ENCODE measurements at places on chromosomes 3 and 15.

DNA sequence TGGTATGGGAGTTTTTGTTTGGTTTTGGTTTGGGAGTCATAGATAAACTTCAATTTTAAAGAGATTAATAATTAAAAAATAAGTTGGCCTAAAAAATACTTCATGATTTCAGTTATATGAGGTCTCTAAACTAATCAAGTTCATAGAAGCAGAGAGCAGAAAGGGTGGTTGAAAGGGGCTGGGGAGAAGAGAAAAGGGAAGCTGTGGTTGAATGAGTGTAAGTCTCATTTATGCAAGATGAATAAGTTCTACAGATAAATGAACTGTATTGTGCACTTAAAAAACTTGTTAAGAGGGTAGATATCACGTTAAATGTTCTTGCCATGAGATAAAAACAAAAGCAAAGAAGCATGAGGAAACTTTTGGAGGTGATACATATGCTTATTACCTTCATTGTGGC lies 188.7 kb downstream of the NSUN3 start:
- H3K36me3 ChIP-seq = no peaks in the 10 kb centered on the region
- no peaks in the 10 kb centered on the region for H3K4me1 ChIP-seq
- no peaks in the 10 kb centered on the region for H3K27me3 ChIP-seq
- H3K4me3 ChIP-seq = no peak overlapping the region
- no peak for DNase-seq

- H3K27me3 ChIP-seq = no peaks in the 10 kb centered on the region
- H3K27ac ChIP-seq = no peak overlapping the region
- no peak overlapping the region for H3K4me3 ChIP-seq
- no peaks in the 10 kb centered on the region for H3K36me3 ChIP-seq
- no peak for DNase-seq
Observed at GRCh38 chr3:30349507-30349906, 256.9 kb upstream of the TGFBR2 start.

DNA sequence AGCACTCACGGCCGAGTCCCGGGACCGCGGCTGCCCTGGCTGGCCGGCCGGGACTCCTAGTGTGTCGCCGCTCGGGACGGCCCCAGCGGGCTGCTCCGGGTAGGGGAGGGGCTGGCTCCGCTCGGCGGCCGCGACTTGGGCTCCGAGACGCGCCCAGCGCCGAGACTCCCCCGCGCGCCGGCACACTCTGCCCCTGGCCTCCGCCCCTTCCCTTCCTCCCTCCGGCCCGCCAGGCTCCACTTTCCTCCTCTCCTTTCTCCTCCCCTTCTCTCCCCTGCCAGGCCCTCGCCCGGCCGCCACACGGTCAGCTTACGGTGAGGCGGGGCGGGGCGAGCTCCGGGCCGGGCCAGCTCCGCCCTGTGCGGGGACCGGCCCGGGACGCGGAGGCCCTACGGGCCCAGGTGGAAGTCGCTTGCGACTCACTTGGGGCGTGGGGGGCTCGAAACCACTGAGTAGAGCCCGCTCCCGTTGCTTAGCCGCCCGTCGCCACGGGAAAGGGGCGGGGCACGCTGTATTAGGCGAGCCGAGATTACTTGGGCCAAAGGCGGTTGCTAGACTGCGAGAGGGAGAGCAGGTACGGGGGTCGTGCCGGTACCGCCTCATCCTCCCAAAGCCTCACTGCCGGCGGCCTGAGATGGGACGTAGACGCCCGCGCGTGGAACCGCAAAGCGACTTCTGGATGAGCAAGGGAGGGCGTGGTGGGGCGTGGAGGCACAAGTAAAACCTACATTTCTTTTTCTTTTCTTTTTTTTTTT lies at the start of gene ITGB5:
TSS of gene ITGB5 (minus strand) at position 189 of the 755 bp plus-strand sequence. CDS start 365 bp downstream, outside the sequence.
- no peak within 1 kb of the TSS for H3K27ac ChIP-seq
- H3K4me1 ChIP-seq = peaks cover 6% of the 10 kb centered on the region
- peaks cover 50% of the 10 kb centered on the region for H3K27me3 ChIP-seq
- DNase-seq = no peak
- peak within 1 kb of the TSS; percentile 55 for H3K4me3 ChIP-seq
- no peaks in the 10 kb centered on the region for H3K36me3 ChIP-seq

DNA sequence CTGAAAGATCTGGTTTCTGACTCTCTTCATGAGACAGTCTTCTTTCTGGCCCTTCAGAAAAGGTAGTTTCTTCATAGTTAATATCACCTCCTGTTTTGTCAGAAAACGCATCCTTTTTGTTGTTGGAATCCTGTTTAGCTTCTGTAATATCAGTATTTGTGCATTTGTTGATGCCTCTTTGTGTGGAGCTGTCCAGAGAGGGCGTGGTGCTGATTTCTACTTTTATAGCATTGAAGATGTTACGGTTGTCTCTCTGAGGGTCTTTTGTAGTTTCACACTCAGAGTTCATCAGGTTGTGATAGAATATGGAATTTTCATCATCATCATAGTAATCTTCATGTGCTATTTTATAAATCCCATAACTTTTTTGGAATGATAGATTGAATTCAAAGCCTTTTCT lies 8.9 kb downstream of the GPR149 start:
- no peak overlapping the region for H3K27ac ChIP-seq
- no peak for DNase-seq
- no peak overlapping the region for H3K4me3 ChIP-seq
- no peaks in the 10 kb centered on the region for H3K36me3 ChIP-seq
- H3K4me1 ChIP-seq = no peaks in the 10 kb centered on the region
- H3K27me3 ChIP-seq = peaks cover 3% of the 10 kb centered on the region

DNA sequence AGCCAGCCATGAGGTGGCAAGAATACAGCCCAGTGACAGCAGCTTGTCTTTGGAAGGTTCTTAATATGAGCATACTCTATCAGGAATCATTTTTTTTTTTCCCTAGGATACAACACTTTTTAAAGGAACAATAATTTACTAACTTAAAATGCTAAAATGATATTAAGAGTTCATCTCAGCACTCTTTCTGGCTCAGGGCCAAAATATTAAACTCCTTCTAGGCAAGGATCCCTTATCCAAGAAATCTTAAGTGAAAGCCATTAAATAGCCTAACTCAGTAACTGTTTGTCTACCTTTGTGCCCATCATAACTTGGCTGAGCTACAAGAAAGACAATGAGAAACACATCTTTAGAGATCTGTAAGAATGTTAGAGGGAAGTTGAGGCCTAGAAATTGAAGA lies 529.5 kb upstream of the TGFBR2 start:
- H3K4me1 ChIP-seq = no peaks in the 10 kb centered on the region
- no peak overlapping the region for H3K4me3 ChIP-seq
- no peak overlapping the region for H3K27ac ChIP-seq
- DNase-seq = no peak

DNA sequence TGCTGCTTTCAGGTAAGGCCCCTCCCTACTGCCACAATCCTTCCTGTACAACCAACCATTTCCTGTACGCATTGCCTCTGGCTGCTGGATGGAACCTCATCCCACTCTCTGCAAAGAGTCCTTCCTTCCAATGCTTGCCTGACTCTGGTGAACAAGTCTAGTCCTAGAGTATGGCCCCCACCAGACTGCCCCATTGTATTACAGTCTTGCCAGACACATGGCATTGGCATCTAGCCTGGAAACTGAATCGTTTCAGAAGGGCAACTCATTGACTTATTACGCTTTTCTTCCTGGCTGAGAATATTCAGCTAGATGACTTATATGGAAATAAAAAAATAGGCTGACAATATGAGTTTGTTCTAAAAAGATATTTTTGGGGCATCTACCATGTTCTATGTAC lies 170.3 kb downstream of the SUCLG2 start:
- DNase-seq = no peak
- H3K27me3 ChIP-seq = no peaks in the 10 kb centered on the region
- H3K36me3 ChIP-seq = no peaks in the 10 kb centered on the region
- H3K4me3 ChIP-seq = no peak overlapping the region
- no peaks in the 10 kb centered on the region for H3K4me1 ChIP-seq
- H3K27ac ChIP-seq = no peak overlapping the region

DNA sequence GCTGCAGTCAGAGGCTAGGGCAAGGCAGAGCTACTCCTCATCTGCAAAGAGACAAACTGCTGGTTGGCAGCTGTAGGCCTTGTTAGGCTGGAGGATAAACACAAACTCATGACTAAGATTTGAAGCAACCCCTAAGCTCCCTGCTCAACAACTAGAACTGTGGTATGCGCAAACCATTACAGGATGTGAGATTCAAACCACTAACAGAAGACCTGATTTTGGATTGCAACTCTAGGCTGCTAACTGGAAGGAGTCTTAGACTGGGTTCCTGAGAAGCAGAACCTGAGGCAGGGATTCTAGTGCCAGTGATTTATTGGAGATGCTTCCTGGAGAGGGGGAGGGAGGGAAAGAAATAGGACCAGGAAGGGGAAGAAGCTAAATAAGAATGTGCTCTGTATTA lies 22.5 kb downstream of the CCR4 start:
- no peak overlapping the region for H3K4me3 ChIP-seq
- no peaks in the 10 kb centered on the region for H3K36me3 ChIP-seq
- no peaks in the 10 kb centered on the region for H3K4me1 ChIP-seq
- no peak overlapping the region for H3K27ac ChIP-seq

- H3K27ac ChIP-seq = no peak overlapping the region
- no peak overlapping the region for H3K4me3 ChIP-seq
- no peaks in the 10 kb centered on the region for H3K36me3 ChIP-seq
- H3K27me3 ChIP-seq = no peaks in the 10 kb centered on the region
- DNase-seq = no peak
Observed at GRCh38 chr3:187247398-187247797, 44.1 kb downstream of the MASP1 start.

DNA sequence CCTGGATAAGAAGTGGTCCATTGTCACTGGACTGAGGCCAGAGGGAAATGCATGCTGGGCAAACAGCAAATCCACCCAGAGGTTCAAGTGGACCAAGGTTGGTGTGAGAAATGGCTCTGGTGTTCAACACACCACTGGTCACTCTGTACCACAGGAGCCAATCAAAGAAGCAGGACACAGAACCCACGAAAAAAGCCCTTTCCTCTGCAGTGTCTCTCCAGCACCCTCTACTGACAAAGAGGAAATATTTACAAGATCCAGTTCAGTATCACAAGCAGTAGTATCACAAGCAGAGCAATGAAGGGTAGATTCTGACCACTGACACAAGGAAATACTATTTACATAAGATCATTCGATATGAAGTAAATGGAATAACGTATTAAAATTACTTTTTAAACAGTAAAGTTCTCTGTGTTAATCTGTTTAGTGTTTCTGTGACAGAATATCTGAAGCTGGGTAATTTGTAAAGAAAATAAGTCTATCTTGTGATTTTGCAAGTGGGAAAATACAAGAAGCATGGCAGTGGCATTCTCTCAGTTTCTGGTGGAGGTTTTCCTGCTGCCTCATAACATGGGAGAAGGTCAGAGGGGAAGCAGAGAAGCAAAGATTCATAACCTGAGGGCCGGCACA lies 390.7 kb downstream of the EFHB start:
- no peaks in the 10 kb centered on the region for H3K36me3 ChIP-seq
- H3K4me3 ChIP-seq = no peak overlapping the region
- no peak overlapping the region for H3K27ac ChIP-seq
- peaks cover 4% of the 10 kb centered on the region for H3K4me1 ChIP-seq
- no peak for DNase-seq
- no peaks in the 10 kb centered on the region for H3K27me3 ChIP-seq

DNA sequence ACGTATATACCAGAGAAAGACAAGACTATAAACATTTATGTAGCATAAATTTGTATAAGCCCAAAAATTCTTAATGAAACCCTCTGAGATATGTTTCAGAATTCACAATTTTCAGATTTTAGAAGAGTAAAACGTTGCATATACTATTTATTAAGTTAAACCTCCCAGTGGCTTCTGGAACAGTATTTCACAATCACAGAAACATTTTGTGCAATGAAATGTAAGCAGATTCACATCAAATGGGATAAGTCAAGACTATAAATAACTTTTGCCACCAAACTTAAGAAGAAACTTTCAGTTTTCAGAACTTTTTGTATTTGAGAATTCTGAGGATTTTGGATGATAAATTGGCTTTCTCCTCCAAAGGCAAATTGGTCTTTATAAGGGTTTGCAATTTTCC lies 9.2 kb downstream of the SLTM start:
- peak; percentile 22 for DNase-seq
- H3K27ac ChIP-seq = peak overlapping the region; percentile 43
- H3K36me3 ChIP-seq = peaks cover 71% of the 10 kb centered on the region
- H3K4me3 ChIP-seq = no peak overlapping the region
- peaks cover 17% of the 10 kb centered on the region for H3K4me1 ChIP-seq

GRCh38 chr3:157542711-157543500 lies 39.7 kb upstream of the VEPH1 start:
- H3K4me3 ChIP-seq = no peak overlapping the region
- H3K27me3 ChIP-seq = no peaks in the 10 kb centered on the region
- no peak overlapping the region for H3K27ac ChIP-seq
- H3K36me3 ChIP-seq = no peaks in the 10 kb centered on the region
- peaks cover 6% of the 10 kb centered on the region for H3K4me1 ChIP-seq

GRCh38 chr3:181705086-181705480 lies 6.6 kb upstream of the SOX2 start:
- peaks cover 94% of the 10 kb centered on the region for H3K27me3 ChIP-seq
- no peak overlapping the region for H3K27ac ChIP-seq
- H3K4me1 ChIP-seq = peaks cover 23% of the 10 kb centered on the region
- DNase-seq = no peak
- H3K4me3 ChIP-seq = no peak overlapping the region

DNA sequence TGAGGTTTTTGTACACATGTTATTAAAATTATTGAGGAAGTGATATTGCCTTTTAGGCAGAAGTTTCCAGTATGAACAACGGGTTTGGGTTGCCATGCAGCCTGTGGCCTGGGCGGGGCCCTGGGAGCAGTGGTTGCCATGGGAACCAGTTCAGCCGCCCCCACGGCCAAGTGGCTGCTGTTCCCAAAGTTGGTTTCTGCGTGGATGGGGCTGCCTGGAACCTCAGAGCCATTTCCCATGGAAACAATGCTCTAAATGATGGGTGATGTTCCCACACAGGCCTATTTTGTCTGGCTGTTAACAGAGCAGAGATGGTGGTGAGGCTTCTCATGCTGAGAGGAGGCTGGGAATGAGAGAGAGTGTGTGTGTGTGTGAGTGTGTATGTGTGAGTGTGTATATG lies 19.5 kb downstream of the MRAS start:
- H3K27me3 ChIP-seq = no peaks in the 10 kb centered on the region
- H3K27ac ChIP-seq = peak overlapping the region; percentile 52
- H3K36me3 ChIP-seq = no peaks in the 10 kb centered on the region

DNA sequence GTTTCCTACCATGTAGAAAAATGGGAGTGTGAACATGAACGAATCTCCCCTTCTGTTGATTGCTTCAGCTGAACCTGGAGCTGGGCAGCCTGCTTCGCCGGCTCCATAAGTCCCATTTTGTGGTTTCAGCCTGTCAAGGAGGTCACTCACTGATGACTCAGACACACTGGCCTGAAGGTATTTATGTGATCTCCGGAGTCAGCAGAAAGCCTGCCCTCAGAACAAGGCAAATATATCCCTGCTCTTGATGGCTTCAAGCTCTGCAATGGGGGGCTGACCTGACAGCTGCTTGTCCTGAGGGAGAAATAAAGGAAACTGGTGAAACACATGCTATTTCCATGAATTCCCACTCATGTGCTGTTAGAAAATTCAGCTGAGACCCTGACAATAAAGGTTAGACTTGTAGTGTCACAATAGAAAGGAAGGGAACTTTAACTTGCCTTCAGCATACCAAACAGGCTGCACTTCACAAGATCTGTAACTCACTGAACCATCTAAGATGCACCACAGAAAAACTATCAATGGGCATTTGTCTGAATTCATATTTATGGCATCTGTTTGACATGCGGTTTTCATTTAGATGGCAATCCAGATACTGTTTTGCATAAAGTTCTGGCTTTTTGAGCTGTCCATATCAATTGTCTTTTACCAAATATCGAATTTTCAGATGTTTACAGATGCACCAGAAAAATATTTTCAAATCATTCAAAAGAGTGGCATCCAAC lies 282.0 kb upstream of the VEPH1 start:
- no peak for DNase-seq
- no peak overlapping the region for H3K4me3 ChIP-seq
- no peaks in the 10 kb centered on the region for H3K27me3 ChIP-seq
- H3K36me3 ChIP-seq = no peaks in the 10 kb centered on the region
- no peaks in the 10 kb centered on the region for H3K4me1 ChIP-seq

All from CD14-positive monocyte (primary cell).